ENCODE measurements at places on chromosomes 7 and 10. TPM values are rescaled to one million over a fixed set of nuclear protein-coding genes. Genes with fewer than 3 reads are reported as not detected.

The IL6 gene
- total RNA-seq = 23.7 TPM

The TBX20 gene
- 14.4 TPM for total RNA-seq

The RTKN2 gene
- 0.80 TPM for total RNA-seq

The PHYHIPL gene
- 0.07 TPM for total RNA-seq

The STYXL1 gene
- total RNA-seq = 26.7 TPM

The ENTPD7 gene
- 27.9 TPM for total RNA-seq

The ZNF485 gene
- 2.4 TPM for total RNA-seq

The GHRHR gene
- total RNA-seq = not detected

The CASP2 gene
- total RNA-seq = 26.9 TPM

The YAE1 gene
- total RNA-seq = 33.8 TPM

The PTPRZ1 gene
- total RNA-seq = under 0.01 TPM

The GIMAP5 gene
- 8.9 TPM for total RNA-seq
